Dermis blood vessel endothelial cell (primary cell): ENCODE measurements at places on chromosomes 16 and 17.

GRCh38 chr17:5552841-5553240 is 31.5 kb downstream of the NLRP1 start:
- no peak for DNase-seq

DNA sequence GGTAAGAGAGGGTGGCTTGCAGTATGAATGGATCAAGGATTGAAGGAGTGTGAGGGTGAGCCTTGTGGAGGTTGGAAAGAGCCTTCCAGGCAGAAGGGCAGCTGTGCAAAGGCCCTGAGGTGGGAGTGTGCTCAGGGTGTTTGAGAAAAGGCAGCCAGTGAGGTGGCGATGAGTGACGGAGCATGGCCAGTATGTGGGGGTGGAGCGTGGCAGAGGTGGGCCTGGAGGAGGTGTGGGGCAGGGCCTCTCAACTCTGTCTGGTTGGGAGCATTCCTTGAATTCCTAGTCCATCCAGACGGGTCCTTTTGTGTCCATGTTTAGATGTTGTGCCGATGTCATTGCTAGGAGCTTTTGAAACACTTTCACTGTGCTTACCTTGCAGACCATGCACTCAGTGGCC is 51.3 kb downstream of the EPN2 start:
- no peak for DNase-seq

GRCh38 chr17:51740531-51740930 is 418.0 kb downstream of the CA10 start:
- DNase-seq, result no peak

GRCh38 chr17:48137656-48138055 is 30.1 kb downstream of the SNX11 start:
- no peak for DNase-seq

DNA sequence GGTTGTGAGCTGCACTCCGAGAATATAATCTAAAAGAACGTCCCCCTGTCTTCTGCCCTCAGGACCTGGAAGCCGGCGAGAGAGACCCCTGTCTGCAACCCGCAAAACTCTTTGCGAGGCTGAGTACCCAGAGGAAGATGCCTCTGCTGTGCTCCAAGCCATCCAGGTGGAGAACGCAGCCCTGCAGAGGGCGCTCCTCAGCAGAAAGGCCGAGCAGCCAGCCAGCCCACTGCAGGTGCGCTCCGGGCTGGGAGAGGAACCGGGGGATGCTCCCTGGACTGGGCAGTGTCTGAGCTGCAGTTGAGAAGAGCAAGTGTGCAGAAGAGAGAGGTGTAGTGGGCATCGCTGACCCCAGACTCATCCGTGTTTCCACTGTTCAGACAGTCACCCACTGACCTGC is 148.3 kb downstream of the KATNIP start:
- DNase-seq, result peak; percentile 42
